Activated naive CD4-positive, alpha-beta T cell treated with anti-CD3 and anti-CD28 coated beads for 36 hours (primary cell): ENCODE measurements at places on chromosomes 11 and 22.
A peak's percentile ranks its signal among the peaks of the same experiment; 100 is the strongest.

- no peak for DNase-seq
Measured at GRCh38 chr11:90330632-90331031, 107.8 kb upstream of the CHORDC1 start.

- DNase-seq = no peak
Measured at GRCh38 chr11:124678416-124678815, 4.7 kb downstream of the SPA17 start.

GRCh38 chr22:46056546-46057245, 79.7 kb upstream of the WNT7B start:
- no peak for DNase-seq

DNA sequence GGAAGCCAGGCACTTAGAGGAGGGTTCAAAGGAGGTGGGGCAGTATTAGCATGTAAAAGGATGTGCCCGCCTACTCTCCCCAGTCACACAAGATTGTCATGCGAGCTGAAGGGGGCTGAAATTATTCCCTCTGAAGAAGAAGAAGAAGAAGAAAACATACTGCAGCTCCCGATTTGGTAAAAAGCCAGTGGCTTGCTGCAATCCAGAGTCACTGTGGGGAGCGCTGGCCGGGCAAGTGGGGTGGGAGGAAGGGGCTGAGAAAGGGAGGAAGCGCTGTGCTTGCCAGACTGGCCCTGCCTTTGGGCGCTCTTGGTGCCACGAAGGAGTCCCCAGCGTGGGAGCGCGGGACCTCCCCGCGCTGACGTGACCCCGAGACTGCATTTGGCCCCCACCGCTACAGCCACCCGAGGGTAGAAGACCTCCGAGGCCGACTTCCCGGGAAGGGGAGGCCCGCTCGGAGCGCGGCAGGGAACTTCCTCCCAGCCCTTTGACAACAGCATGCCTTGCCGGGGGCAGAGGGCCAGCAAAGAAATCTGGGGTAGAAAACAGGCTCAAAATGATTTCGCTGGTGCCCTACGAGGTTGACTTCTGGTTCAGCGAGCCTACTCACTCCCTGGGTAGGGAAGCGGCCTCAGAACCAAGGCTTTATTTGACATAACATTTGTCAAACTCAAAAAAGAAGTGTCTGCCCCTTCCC, 906.3 kb downstream of the DLG2 start:
- DNase-seq = peak; percentile 4

- peak; percentile 41 for DNase-seq
Measured at GRCh38 chr11:83006877-83007330, 64.8 kb downstream of the RAB30 start.

DNA sequence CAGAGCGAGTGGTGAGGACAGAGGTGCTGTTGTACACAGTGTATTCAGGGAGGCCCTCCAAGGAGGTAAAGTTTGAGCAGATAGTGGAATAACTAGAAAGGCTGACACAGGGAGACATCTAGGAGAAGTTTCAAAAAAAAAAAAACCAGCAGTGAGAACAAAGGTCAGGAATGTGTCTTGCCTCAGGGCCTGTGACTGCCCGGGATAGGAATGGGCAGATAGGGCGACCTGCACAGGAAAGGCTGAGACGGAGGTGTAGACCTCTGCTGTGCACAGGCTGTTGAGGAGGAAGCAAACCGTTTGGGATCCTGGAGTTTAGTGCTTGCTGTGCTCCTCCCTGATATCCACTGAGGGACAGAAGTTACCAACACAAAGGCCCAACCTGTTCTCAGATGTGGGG, 406.5 kb upstream of the B3GAT1 start:
- DNase-seq = no peak

DNA sequence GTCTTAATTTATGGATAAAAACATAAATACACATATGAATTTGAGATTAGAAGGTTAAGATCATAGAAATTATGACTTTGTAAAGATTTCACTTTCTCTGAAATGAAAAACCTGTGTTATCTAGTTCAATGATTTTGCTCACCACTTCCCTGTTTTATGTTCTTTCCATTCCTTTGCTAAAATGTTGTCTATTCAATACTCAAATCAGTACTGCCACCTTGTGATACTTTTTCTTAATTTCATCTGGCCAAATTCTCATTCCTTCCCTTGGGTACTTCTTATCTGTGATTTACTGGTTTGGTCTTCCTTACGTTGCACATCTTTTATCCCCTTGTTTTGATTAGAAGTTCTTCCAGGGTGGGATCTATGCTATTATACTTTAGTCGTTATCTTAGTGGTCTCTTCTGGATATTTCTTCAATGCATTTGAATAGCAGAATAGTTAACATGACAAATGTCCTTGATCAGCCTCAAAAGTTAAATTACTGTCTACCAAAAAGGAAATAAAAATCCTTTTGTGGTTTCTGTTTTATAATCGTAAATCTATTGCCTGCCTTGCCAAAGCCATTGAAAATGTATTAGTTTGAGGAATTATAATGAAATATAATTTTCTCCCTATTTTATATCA, 197.0 kb downstream of the PGR start:
- no peak for DNase-seq

DNA sequence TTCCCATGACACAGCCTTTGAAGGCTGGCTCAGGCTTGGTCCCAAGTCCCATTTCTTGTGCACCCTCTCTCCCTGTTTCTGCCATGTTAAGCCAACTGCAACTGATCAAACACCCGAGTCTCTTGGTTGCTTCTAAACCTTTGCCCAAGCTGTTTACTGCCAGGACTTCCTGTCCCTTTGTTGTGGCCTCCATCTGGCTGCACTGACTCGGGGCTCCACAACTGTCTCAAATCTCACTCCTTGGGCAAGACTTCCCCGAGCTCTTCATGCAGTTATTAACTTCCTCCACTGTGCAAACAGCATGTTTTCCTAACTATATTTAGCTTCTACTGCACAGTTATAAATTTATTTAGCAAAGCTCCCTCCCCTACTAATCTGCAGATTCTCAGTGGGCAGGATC, 4.3 kb downstream of the VPREB1 start:
- DNase-seq = peak; percentile 16

- DNase-seq = no peak
Measured at GRCh38 chr11:122098261-122098980, 17.6 kb downstream of the BLID start.

- no peak for DNase-seq
Measured at GRCh38 chr11:120067438-120068113, 70.3 kb downstream of the TRIM29 start.

- DNase-seq = no peak
Measured at GRCh38 chr11:131365329-131365930, 5.0 kb upstream of the NTM start.

- no peak for DNase-seq
Measured at GRCh38 chr11:71451596-71452198, 1.3 kb upstream of the NADSYN1 start.

GRCh38 chr11:71447791-71448256, 369 bp downstream of the DHCR7 start:
- DNase-seq = peak; percentile 49

- no peak for DNase-seq
Measured at GRCh38 chr11:131423688-131424087, 53.3 kb downstream of the NTM start.

DNA sequence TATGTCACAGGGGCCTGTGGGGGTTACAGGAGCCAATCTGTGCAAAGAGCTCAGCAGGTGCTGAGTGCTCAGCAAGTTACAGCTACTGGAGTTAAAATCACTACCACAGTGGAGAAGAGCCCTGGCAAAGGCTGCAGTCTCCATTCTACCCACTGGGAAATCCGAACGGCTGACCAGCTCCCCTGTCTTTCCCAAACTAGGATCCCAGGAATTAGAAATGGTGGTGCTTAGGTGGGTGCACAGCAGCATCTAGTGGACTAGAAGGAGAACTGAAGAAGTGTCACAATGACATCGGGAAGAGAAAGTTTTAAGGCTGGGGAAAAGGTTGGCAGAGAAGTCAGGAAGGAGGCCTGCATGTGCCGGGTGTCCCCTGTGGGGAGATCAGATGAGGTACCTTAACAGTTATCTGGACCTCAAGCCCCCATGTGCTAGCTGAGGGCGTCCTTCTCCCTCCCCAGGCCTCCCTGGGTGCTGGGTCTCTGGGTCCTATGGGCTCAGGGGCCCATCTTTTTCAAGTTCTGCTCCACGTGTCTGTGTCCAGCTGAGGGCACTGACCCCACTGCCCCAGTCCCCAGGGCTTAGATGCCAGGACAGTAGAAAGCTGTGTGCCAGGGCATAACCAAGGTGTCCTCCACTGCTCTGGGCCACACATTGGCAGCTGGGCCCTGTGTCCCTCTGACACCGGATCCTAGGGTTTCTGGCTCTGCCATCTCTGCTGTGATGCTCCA, 1.9 kb downstream of the PIWIL3 start:
- no peak for DNase-seq

GRCh38 chr22:48750282-48750681, 1077.4 kb downstream of the BRD1 start:
- no peak for DNase-seq
